ENCODE measurements at places on chromosomes 1 and 21.

GRCh38 chr21:46637952-46638746 lies 2.7 kb downstream of the PRMT2 start:
- no peak for DNase-seq

DNA sequence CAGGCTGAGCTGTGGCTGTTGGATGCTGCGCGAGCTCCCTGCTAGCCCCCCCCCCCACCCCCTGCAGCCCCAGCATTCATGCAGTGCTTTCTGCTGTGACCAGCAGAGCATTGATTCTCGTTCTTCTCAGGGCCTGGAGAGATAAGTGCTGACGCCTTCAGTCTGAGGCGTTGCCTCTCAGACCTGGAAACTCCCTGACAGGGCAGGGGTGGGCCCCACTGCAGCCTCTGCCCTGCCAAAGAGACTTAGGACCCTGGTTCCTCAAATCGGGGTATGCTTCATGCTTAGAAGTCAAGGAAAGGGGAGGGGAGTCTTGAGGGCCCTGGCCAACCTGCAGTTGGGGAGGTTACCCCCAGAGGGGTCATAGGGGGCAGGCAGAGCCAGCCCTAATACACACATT lies 38.5 kb downstream of the PTPRF start:
- no peak for DNase-seq

GRCh38 chr1:97540346-97540888 lies 380.4 kb downstream of the DPYD start:
- no peak for DNase-seq

GRCh38 chr1:232322162-232322734 lies 307.7 kb downstream of the SIPA1L2 start:
- no peak for DNase-seq

DNA sequence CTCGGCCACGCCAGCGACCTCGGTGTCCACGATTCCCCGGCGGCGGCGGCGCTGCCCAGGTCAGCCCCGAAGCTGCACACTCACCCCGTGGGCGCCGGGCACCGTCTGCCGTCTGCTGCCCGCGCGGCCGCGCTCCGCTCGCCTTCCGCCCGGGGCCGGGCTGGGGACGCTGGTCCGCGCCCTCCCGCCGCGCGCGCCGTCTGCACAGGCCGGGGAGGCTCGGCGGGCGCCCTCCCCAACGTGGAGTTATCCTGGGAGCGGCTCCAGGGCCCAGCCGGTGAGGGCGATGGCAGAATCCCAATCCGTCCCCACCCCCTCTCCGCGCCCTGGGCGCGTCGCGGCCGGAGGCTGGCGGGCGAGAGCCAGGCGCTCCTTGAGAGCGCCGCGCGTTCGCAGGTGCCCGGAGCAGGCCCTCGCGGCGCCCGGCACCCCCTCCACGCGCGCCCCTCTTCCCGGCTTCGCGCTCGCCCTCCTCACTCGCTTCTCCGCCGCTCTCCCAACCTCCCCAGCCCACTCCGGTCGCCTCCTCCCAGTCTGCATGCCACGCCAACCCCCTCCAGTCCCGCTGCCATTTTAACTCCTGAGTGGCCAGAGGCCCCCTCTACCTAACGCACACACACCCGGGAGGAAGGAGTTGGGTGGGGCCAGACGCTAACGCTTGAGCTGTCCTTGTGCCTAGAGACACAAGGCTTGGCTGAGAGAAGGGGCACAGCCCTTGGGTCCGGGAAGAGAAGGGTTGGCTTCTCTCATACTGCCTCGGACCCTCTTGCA lies at the start of gene LRRN2:
TSS of gene LRRN2 (minus strand) at position 503 of the 771 bp plus-strand sequence. CDS start 65,746 bp downstream, outside the sequence.
- DNase-seq, result no peak

DNA sequence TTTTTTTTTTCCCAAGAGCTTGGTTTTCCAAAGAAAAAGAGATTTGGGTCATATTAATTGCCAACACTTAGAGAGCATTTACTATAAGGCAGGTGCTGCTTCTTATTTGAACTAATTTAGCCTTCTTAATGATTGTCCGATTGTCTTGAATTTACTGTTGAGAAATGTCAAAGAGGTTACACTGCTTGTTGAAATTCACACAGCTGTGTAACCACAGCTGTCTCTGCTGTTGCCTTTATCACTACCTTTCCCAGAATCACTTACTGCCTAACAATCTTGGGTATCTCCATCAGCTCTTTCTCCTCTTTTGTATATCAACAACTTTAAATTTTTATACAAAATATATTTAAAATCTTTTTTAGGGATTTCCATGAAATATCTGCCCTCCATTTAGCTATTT lies 115.6 kb downstream of the UCHL5 start:
- DNase-seq, result no peak

DNA sequence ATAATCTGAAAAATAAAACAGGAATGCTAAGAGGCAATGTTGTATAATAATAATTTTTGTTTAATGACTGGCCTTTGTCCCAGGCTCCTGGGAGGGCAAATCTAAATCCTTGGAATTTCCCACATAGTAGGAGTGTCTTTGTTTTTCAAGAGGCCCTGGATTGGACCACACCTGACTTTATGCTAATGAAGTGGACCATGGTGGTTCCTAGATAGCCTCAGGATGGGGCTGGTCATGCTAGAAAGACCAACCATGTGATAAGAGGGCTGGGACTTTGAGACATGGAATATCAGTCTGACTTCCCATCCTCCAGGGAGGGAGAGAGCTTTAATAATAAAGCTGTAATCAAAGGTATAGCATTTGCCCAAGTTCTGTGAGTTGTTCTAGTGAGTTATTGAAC lies 138.2 kb upstream of the RAB4A start:
- DNase-seq, result no peak

DNA sequence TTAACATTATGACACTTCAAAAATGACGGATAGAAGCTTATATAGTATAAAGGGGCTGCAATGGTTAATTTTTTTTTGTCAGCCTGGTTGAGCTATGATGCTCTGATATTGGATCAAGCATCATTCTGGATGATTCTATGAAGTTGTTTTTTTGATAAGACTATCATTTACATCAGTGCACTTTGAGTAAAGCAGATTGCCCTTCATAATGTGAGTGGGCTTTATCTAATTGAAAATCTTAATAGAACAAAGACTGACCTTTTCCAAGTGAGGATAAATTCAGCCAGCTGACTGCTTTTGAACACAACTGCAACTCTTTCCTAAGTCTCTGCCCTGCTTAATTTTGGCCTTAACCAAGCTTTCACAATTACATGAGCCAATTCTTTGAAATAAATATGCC lies 1476.2 kb downstream of the NCAM2 start:
- no peak for DNase-seq

GRCh38 chr1:207396168-207396746 lies 57.9 kb upstream of the CR2 start:
- DNase-seq, result no peak

DNA sequence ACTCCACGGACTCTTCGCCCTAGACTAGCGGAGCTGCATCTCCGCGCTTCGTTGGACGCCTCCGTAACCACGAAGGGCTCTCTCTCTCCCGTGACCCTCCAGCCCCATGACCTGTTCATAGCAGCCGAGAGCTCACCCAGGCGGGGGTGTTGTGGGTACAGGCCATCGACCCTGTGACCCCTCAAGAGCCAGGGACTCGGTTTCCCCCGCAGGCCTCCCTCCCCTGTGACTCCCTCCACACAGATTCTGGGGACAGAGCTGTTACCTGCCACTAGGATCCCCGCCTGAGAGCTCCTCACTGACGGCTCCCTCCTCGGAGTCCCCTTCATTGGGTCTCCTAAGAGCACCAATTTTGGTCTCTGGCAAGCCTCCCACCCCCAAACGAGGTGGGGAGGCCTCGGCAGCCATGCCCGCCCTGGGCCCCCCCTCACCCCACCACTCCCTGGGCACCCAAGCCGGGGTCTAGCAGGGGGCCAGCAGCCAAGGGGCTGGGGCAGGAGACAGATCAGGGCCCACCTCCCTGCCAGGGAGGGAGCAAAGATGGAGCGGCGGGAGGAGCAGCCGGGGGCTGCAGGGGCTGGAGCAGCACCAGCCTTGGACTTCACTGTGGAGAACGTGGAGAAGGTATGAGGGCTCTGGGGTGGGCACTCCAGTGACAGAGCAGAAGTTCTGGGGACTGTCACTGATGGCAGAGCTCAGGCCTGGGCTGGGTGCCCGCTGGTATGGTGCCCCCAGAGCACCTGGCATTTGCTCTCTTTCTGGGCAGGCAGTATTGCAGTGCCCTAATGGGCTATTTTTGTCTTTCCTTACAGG lies 517 bp downstream of the IPO13 start:
- DNase-seq, result no peak
